ENCODE measurements at places on chromosomes 13 and 19.
A peak's percentile ranks its signal among the peaks of the same experiment; 100 is the strongest.

- no peak for DNase-seq
Measured at GRCh38 chr19:6791237-6791636, 18.7 kb downstream of the VAV1 start.

GRCh38 chr13:40598569-40598968 is 67.9 kb downstream of the FOXO1 start:
- DNase-seq, result no peak

DNA sequence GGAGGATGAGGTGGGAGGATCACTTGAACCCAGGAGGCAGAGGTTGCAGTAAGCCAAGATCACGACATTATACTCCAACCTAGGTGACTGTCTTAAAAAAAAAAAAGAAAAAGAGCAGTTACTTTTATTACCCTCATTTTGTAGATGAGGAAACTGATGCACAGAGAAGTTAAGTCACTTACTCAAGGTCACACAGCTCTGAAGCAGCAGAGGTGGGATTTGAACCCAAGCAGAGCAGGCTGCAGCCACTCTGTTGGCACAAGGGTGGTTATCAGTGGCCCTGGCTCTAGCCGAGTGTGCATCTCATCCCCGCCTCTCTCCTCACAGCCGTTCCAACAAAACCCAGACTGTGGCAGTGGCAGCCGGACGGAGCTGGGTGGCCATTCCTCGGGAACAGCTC is 7.6 kb downstream of the IL27RA start:
- no peak for DNase-seq

GRCh38 chr19:14339741-14340140 is 41.5 kb upstream of the ADGRE5 start:
- no peak for DNase-seq

DNA sequence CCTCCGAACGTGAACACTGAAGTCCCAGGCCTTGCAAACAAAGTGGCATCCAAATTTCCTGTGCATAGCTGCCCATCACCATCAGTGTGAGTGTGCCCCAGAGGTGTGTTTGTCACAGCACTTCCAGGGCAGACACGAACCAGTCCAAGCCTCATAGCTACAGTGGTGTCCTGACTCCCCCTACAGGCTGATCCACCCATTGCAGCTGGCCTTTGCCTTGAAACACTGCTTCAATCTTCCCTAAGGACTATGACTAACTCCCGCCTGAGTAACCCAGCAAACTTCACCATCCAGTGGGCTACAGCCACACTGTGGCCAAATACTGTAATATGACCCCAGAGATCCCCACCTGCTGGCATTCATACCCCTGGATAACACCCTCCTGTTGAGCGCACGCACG is 3.9 kb downstream of the ZNF266 start:
- DNase-seq, result peak; percentile 3

DNA sequence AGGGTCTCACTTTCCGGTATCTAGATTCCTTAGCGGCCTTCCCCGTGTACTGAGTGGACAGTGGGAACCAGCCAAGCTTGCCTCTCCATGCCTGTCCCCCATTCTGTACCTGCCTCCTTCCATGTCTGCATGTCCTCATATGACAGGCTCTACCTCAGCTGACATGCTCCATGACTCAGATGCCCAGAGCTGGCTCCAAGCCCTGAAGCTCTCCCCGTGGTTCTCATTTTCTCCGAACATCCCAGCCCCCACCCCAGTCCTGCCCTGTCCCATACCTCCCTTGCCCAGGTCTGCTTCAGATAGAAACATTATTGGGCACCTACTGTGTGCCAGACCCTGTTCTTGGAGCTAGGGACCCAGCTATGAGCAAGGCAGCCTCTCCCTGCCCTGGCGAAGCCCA is 17.1 kb upstream of the SHFL start:
- no peak for DNase-seq

GRCh38 chr13:85347251-85347650 is 452.0 kb downstream of the SLITRK6 start:
- DNase-seq, result peak; percentile 14

- no peak for DNase-seq
Measured at GRCh38 chr13:87982400-87982799, 311.2 kb downstream of the SLITRK5 start.

GRCh38 chr13:26978081-26978860 is 193.3 kb downstream of the USP12 start:
- DNase-seq, result no peak

DNA sequence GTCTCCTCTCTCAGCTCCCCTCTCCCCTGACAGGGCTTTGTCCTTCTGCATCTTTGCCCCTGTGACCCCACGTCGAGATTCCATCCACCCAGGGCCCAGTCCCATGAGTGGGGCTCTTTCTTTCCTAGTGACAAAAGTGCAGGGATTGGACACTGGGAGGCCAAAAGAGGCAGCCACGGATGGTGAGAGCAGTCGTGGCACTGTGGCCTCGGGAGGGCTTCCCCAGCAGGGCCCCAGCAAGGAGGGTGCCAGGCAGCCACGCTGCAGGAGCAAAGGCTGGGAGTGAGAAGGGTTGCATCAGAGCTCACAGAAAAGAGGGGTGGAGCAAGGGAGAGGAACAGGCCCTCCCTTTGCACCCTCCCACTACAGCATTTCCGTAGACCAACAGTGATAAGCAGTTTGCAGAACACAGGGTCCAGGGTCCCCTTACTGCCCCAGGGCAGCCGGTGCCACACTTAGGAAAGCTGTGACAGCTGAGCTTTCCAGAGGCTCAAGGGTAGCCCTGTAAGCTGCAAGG is 4.9 kb downstream of the ZSCAN1 start:
- no peak for DNase-seq

GRCh38 chr13:21006141-21007005 is 55.0 kb downstream of the LATS2 start:
- no peak for DNase-seq

DNA sequence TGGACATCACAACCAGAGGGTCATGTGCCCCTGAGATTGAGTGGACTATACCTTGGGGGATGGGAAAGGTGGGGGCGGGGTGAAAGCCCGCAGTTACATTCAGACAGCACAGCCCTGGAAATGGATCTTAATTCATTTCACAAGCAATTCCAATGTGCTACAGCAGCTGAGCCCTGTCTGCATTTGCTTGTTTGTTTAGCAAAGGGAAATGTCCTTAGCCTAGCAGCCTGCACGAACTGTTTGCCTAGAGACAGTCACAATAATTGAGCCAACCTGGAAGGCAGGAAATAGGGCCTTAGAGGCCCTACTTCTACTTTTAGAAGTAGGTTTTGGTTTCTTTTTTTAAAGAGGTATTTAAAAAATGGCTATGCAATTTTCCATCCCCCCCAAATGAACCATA is 177.3 kb upstream of the KL start:
- no peak for DNase-seq

- DNase-seq, result peak; percentile 22
Measured at GRCh38 chr19:51546650-51547396, 15.4 kb upstream of the SIGLEC6 start.

DNA sequence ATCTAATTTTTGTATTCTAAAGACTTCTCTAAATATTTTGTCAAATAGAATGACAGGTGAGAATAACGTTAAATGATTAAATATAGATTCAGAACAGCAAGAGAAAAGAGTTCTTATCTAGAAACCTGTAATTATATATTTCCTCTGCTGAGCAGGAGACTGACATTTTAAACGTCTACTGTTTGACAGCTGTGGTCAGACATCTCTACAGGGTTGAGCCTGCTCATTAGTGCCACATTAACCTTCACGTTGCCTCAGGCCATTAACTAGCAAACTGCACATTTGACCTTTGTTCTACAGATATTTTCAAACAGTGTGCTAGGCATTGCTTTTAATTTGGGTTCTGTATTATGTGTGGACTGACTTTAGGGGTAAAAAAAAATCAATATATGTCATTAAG is 347.5 kb downstream of the GPC5 start:
- no peak for DNase-seq

Measured in fibroblast of upper back skin (primary cell).